Stimulated activated CD4-positive, alpha-beta T cell treated with anti-CD3 and anti-CD28 coated beads, Interleukin-2, amount 100 ng/mL, for 4 hours (primary cell): ENCODE measurements at places on chromosomes 3 and 15.

DNA sequence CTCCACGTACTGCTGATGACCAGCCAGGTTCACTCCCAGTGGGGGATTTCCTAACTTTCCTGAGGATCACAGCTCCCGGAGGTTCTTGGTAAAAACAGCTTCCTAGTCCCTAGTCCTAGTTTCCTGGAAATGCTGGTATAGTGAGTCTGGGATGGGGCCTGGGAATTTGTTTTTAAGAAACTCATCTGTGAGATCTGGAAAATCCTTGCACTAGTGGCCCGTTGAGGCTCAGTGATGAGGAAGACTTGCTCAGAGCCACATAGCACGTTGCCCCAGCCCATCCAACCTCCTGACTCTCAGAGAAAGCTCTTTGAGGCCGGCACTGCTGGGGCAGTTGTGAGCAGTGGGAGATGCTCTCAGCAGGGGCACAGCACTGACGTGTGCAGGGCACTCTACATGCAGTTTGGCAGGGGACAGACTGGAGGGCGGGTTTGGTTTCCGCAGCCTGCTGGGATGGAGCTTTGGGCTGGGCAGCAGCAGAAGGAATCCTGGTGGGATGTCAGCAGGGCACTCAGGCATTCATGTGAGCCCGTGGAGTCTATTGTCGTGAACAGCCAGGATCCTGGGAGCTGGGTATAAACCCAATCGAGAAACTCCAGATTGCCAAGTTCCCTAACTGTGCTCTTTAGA, 31.6 kb downstream of the SAXO2 start:
- DNase-seq = no peak

- no peak for DNase-seq
Observed at GRCh38 chr15:62904041-62904910, 138.3 kb upstream of the TPM1 start.

GRCh38 chr3:43784640-43785011, 93.9 kb downstream of the ABHD5 start:
- DNase-seq = no peak

DNA sequence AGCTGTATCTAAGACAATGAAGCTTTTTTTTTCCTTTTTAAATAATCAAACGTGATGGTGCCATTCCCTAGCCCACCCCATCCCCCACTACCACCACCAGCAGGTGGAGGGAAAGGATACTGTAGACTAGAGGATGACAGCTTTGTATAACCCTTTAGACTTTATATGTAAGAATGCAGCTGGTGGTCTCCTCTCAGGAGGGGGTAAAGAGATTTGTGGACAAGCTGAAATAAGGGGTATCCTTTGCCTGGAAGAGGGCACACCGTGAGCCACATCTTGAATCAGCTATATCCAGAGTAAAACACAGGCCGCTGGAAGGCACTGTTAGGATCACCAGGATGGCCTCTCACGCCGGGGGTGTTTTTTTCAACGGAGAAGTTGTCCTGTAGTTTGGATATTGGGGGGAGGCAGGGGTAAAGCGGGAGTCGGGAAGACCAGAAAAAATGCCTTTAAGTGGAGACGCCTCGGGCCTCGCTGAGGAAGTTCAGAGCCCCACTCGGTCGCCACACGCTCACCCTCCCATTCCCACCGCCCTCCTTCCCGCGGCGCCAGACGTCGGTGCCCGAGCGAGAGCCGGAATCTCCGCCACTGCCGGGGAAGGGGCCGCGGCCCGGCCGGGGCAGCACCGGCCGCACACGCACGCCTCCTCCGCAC, 986 bp downstream of the KPNA4 start:
- no peak for DNase-seq

DNA sequence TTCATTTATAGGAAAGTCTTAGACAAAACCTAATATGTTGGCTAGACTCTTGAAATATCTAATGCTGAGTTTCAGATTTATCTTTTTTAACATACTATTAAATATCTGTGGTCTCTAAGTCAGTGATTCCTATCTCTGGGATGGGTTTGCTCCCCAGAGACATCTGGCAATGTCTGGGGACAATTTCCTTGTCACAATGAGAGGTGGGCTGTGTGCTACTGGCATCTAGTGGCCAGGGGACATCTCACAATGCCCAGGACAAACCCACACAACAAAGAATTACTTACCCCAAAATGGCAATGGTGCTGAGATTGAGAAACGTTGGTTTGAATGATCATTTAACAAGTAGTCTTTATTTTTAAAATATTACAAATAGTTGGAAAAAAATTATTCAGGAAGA, 602.1 kb downstream of the MAGI1 start:
- DNase-seq = no peak

DNA sequence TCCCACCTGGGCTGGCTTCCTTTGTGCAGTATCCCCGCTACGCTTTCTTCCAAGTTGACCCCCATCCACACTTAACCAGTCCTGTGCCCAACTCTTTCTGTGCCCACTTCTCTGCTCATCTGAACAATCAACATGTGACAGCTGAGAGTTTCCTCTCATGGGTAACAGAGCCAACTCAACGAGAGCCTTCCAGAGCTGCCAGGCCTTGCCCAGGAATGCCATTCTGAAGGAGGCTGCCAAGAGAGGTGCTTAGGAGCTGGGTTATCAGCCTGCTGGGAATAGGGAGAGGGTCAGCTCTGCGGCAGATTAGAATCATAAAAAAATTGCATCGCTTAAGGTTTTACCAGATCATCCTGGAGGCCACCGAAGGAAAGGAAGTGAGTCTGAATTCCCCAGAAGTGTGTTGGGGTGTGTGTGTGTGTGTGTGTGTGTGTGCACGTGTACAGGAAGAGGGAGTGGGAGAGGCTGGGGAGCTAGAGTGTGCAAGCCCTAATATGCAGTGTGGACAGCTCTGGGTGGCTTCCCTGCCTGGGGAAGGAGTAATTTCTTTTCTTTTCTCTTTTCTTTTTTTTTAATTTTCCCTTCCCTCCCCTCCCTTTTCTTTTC, 66.7 kb downstream of the ITGA11 start:
- DNase-seq = no peak

GRCh38 chr15:40952901-40953712, at the start of gene CHAC1:
Gene CHAC1, plus strand, starts transcription at chr15:40953471. Its CDS starts 113 bp downstream, at chr15:40953584.
- DNase-seq = peak; percentile 96

DNA sequence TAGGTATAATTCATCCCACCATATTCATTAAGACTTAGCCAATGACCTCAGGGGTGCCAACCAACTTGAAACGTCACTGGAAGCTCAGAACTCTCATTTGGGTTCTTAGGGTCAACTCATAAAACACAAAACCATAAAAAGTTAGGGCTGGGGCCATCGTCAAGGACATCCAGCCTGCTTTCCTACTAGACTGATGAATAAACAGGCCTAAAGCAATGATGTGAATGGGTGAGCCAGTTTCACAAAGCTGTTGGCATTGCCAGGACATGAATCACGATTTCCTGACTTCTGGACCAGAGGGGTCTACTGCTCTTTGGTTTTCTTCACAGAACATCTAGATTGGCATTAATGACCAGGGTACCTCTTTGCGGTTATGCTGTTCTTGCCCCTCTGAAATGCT, 64.7 kb downstream of the EOMES start:
- DNase-seq = no peak

GRCh38 chr15:29805708-29806104, 16.6 kb downstream of the TJP1 start:
- no peak for DNase-seq

DNA sequence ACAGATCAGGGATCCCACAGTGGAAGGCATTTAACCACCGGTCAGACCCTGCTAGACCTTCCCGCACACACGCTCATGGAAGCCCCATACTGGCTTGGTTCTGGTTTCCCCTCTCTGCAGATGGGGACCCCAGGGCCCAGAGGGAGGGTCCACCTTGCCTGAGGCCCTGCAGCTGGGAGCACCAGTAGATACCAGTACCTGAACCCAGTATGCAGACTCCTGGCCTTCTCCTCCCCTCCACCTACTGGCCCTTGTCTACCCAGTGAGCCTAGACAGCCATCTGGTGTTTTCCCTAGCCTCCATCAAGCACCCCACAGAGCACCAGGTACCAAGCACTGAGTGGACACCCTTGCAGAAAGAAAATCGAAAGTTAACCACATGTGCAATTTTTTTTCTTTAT, 65.1 kb downstream of the MEGF11 start:
- DNase-seq = no peak

GRCh38 chr15:77066971-77067690, 3.8 kb downstream of the TSPAN3 start:
- no peak for DNase-seq

GRCh38 chr3:116299646-116300081, 145.6 kb downstream of the LSAMP start:
- DNase-seq = no peak

- no peak for DNase-seq
Observed at GRCh38 chr3:38153221-38153620, 12.1 kb upstream of the OXSR1 start.

DNA sequence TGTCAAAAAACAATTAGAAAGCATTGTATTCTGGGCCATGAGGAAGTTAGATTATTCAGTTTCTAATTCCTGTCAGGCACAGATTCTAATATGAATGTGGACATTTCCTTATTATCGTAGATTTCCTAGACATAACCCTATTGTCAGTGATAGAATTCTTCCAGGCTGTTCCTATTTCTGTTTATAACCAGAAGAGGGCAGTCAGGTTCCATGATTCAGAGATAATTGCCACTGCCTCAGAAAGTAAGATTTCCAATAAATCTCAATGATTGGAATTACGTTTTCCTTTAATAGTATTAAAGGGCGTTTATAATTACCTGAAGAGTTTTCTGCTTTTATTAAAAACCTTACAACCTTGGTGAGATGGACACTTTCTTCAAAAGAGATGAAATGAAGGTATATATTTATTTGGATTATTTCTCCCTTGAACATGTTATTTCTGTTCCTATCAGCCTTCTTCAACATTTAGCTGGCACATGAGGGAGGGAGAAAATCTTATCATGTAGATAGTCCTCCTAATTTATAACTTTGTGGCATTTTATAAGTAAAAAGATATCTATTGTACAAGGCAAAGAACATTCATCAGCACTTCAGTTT, 439.2 kb downstream of the MCTP2 start:
- no peak for DNase-seq

DNA sequence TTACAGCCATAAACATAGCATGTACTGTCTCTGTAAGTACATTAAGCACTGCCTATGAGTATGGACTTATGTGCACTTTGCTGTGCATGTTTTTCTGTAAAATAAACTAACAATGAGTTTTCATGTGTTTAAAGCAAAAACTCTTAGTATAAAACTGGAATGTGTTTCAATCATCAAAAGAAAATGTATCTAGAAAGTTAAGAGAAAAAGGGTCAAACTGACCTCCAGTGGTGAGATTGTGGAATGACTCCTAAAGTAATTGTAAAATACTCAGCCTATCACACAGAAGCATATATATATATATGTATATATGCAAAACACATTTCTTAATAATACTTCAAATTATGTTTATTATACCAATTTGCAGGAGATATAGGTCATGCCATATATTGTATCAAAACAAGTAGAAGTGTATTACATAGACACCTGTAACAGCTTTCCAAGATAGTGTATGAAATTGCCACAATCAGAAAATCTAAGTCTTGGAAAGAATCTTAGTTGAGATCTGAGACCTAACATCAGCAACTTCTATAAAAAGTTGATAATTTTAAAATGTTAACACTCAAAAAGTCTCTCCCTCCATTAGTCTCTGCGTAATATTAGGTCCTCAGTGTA, 199.6 kb downstream of the FMN1 start:
- no peak for DNase-seq

- no peak for DNase-seq
Observed at GRCh38 chr3:156483002-156483401, 71.9 kb downstream of the SSR3 start.

DNA sequence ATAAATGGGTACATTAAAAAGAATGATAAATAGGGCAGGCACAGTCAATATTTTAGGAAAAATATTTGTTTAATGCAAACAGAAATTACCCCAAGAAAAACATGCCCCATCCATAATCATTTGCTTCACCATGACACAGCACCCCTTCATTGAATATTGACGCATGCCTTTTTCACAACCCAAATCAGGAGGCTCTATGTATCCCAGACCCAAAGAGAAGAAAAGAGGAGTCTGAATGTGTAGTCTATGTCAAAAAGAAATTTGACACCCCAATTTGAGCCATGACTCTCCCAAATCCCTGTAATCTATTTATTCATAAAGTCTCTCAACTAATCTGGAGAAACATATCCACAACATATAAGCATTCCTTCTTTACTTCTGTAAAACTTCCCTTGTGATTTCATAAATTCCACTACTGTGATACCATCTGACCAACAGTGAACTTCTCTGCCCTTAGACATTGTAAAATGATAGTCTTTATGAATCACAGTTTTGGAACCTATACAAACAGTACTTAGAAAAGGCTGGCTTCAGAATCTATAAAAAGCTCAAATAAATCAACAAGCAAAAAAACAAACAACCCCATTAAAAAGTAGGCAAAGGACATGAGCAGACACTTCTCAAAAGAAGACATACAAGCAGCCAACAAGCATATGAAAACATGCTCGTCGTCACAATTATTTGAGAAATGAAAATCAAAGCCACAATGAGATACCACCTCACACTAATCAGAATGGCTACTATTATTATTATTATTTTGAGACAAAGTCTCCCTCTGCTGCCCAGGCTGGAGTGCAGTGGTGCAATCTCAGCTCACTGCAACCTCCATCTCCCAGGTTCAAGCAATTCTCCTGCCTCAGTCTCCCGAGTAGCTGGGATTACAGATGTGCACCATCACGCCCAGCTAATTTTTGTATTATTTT, 53.4 kb upstream of the XRN1 start:
- DNase-seq = no peak

- DNase-seq = no peak
Observed at GRCh38 chr3:6791161-6791560, 69.8 kb upstream of the GRM7 start.

DNA sequence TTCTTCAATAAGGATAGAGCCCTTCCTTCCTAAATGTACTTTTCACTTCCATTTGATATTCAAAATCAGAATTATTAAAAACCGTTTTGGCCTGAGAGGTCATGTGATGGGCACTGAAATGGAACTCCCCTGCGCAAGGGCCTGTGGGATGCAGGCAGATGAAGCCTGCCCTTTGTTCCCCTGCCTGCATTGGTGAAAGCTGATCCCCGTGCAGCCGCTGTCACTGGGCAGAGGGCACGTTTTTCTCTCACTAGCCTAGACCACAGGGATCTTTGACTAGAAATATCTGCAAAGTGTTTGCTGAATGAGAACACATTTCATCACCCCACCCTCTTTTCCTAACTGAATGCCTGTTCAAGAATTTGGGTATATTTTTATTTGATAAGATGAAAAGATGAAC, 74.9 kb downstream of the TIPARP start:
- no peak for DNase-seq

- DNase-seq = no peak
Observed at GRCh38 chr15:29942548-29942947, 120.3 kb upstream of the TJP1 start.

DNA sequence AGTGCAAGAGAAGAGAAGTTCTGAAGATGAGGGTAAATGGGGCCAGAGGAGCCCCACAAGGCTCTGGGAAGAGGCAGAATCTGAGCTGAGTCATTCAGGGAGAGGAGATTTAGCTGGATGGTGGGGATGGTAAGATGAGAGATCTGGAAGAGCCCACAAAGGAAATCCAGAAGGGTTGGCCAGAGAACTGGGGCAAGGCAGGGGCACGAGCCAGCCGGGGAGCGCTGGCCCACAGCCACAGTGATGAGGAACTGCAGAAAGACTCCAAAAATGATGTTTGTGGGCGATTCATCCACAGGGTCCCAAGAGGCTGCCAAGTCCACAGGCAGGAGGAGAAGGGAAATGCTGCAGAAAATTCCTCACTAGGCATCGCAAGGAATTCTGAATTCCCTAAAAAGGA, 75.9 kb upstream of the ATP2B2 start:
- no peak for DNase-seq
